Spinal cord (tissue), 10 donors: ENCODE measurements at places on chromosomes 11 and 22. TPM values are rescaled to one million over a fixed set of nuclear protein-coding genes. Genes with fewer than 3 reads are reported as not detected.

The GSTT2B gene
- 5.5 TPM for total RNA-seq

The LUZP2 gene
- total RNA-seq = 80.1 TPM

The NXPE1 gene
- total RNA-seq = not detected

DNA sequence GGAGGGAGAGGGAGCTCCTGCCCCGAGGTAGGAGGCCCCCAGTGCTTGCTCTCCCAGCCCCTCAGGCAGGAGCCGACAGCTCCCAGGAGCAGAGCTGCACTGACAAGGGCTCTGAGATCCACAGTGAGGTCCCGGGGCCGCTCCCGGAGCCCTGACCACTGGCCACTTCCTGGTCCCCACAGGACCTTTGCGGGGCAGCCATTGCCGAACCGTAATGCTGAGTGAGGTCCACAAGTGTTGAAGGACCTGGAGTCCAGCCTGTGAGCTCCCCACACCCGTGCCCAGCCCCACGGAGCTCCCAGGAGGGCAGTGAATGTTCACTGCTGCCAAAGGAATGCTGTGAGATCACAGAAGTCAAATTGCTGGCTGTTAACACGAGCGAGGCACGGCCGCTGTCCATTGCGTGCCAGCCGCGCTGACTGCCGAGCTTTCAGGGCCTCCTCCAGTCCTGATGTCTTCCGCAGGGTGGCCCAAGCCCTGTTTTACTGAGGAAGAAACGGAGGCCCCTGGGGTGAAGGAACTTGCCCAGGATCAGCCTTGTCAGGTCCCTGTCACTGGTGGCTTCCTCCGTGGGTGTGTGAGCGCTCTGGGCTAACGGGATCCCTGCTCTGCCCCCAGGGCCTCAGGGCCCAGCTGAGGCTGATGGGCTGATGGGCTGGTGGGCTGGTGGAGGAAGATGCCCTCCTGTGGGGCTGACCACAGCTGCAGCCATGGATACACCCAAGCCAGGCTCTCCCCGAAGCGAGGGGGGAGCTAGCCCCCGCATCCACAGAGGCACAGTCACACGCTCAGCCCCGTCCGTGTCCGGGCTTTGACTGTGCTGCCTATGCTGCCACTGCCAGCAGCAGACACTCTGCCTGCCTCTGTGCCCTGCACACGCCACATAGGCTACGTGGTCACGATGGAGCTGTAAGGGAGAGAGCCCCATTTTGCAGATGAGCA lies 70.8 kb downstream of the WNT7B start:
- DNase-seq = no peak

The C11orf87 gene
- 56.1 TPM for total RNA-seq

DNA sequence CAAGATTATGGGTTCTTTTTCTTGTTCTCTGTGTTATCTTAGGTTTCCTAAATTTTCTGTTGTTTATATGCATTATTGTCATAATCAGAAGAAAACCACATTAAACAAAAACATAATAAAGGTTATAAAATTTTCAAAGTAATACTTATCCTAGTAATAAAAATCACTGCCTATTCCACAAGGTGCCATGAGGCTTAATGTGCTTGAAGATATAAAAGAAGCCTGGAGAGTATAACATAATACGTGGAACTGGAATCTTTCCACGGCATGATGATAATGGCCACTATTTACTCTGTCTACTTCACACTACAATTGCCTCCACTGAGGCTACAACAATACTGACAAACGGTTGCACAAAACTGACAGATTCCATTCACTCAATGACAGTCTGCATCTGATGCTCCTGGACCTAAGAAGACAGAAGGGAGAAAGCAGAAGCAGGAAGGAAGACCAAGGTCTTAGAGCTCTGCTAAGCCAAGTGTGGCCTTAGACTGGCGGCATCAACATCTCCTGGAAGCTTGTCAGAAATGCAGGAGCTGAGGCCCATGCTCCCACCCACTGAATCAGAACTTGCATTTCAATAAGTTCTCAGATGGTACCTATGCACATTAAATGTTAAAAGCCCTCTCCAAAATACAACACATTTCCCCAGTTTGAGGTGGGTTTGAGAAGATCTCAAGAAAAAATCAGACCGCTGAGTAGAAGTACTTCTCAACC lies 13.1 kb downstream of the TENM4 start:
- no peak for DNase-seq

- no peak for DNase-seq
These were observed 11.0 kb downstream of the TANGO2 start for GRCh38 chr22:20031732-20032406.

GRCh38 chr11:68659158-68659921 lies 25.0 kb upstream of the GAL start:
- DNase-seq = peak; percentile 82

The SGSM1 gene
- 11.4 TPM for total RNA-seq

DNA sequence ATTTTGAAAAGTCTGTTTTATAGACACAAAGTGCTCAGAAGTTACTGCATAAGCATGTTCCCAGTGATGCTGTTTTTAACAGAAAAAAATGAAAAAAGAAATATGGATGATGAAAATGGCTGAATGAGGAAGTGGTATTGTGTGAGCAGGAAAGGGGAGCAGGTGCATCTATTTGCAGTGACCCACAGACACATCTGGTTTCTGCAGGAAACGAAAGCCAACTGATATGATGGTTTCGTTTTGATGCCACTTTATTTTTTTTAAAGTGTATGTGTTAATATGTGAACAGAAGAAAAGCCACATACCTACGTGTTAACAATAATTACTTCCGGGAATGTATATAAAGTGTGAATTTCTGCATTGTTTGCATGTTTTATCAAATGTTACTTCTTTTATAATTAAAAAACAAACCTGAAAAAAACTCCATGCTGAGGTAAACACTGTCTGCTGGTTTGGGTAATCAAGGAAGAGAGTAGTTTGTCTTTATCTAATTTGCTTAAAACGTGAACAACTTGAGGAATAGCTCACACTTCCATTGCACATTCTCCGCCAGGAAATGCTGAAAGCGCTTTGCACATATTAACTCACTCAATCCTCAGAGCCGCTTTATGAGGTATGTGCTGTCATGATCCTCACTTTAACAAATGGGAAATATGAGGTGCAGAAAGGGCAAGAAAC lies 1335.9 kb downstream of the TBC1D22A start:
- DNase-seq = no peak

DNA sequence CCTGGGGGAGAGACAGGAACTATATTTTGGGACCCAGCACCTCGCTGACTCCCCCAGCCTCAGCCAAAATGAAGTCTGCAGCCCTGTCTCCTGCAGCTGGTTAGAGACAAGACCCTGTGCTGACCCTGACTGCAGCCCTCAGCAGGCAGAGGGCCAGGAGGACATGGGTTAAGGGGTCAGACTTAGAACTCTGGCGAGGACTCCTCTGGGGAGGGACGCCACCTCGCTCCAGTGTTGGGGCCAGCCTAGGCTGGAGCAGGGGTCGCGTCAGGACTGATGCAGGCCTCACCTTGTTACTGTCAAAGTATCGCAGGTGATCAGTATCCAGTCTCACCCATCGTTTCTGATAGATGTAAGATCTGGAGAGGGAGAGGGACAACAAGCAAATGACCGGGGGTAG lies 36.9 kb upstream of the PDE2A start:
- DNase-seq = no peak

The CNGA4 gene
- total RNA-seq = 0.39 TPM

DNA sequence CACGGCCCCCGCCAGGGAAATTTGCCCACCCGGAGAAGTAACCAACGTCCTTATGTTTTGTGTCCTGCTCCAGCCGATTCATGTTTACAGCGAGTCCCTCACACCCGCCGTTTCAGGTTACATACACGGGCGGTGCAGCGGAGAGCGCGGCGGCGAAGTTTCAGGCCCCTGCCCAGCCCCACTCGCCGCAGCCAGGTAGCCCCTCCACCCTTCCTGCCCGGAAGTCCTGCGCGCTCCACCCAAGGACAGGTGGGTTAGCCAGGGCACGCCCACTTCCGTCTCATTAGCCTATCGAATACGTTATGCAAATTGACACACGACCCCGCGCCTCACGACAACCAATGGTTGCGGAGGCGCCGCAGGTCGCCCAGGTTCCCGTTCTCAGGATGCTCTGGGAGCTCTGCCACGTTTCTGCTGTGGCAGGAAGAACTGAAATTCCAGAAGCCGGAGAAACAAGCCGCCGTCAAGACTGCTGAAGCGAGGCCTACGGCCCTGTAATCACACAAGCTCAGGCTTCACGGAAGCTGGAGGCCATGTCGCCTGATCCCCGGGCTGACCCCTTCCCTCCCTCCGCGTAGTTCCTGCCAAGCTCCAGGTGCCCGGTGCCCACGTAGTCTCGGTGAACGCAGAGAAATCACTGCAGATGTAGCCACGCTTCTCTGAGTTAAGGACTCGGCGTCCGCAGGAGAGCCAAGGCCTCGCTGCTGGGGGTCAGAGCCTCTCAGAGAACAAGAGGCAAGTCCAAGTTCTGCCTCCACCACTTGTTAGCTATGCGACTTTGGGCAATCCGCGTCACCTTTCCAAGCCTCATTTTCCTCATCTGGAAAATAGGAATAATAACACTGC lies 22.4 kb upstream of the MYH9 start:
- DNase-seq = peak; percentile 76

The OR52I1 gene
- not detected for total RNA-seq

The SRSF8 gene
- 26.6 TPM for total RNA-seq
